ENCODE measurements at places on chromosomes 4 and X.

DNA sequence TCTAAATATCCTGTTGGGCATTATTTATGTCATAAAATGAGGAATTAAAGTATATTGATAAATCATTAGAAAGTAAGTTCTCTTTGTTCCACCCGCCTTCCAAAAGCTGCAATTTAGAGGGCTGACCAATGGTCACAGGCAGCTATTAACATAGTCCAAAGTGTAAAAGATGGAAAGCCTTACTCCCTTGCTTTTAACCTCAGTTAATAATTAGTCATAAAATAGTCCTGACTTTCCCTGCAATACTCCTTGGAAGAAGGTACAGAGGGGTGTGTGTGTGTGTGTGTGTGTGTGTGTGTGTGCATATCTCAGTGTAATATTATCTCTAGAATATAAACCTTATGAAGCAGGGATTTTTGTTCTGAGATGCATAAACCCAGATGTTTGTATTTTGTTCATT is 275.4 kb downstream of the FAT4 start:
- no peak for DNase-seq

DNA sequence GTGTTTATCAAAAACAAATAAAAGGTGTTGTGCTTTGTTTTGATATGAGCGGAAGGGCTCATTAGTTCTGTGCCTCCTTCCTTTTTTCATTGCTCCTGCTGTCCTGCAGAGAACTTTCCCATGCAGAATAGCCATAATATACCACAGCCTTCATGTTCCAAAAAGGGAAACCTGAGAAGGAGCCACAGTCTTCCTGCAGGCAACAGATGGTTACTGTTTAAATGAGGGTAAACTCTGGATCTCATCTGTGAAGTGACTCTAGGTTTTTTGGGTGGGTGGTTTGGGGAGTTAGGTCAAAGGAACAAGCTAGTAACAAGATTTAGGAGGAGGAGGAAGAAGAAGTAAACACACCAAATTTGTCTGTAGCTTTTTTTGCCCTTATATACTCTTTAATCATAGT is 131.8 kb downstream of the BMPR1B start:
- no peak for DNase-seq

DNA sequence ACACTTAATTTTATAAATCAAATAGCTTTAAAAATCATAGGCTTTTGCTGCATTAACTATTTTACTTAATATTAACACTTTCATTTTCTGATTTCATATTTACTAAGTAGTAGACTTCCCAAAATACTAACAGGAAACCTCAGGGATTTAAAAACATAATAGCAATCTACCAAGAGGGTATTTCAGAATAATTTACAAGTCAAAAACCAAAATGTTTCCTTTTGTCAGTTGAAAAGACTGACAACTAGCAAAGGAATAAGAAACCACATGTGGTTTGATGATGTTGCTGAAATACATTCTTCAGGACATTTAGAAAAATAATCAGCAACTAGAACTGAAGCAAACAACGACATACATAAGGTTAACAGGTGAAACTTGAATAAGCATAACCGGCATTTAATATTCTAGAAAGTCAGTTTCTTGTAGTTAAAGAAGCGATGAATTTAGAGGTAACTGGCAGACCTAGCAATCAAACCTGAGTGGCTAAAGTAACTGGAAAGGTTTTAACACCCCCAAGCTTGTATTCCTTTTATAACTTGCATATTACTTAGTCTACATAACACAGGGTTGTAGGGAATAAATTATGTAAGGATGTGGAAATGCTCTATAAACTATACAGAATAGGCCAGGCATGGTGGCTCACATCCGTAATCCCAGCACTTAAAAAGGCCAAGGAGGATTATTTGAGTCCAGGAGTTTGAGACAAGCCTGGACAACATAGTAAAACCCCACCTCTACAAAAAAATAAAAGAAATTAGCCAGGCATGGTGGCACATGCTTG is 40.0 kb downstream of the DHX15 start:
- no peak for DNase-seq

- DNase-seq, result no peak
Measured at GRCh38 chrX:43655151-43656004, 721 bp upstream of the MAOA start.
